ENCODE measurements at places on chromosomes 5 and 9. TPM values are rescaled to one million over a fixed set of nuclear protein-coding genes. Genes with fewer than 3 reads are reported as not detected.

DNA sequence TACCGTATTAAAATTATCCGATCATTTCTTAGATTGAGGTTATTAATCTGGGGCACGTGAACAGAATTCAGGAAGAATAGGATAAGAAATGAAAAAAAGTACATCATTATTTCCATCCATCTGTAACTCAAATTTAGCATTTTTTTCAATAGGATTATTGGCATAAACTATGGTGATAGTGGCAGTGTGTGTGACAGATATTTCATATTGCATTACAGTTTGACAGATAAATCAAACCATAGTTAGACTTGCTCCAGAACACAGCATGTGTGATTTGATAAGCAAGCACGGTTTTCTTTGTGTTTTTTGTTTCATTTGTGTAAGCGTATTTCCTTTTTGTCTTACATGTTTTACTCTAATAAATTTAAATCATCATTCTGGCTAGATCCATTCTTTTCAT is 155.0 kb downstream of the CDH9 start:
- DNase-seq, result no peak

DNA sequence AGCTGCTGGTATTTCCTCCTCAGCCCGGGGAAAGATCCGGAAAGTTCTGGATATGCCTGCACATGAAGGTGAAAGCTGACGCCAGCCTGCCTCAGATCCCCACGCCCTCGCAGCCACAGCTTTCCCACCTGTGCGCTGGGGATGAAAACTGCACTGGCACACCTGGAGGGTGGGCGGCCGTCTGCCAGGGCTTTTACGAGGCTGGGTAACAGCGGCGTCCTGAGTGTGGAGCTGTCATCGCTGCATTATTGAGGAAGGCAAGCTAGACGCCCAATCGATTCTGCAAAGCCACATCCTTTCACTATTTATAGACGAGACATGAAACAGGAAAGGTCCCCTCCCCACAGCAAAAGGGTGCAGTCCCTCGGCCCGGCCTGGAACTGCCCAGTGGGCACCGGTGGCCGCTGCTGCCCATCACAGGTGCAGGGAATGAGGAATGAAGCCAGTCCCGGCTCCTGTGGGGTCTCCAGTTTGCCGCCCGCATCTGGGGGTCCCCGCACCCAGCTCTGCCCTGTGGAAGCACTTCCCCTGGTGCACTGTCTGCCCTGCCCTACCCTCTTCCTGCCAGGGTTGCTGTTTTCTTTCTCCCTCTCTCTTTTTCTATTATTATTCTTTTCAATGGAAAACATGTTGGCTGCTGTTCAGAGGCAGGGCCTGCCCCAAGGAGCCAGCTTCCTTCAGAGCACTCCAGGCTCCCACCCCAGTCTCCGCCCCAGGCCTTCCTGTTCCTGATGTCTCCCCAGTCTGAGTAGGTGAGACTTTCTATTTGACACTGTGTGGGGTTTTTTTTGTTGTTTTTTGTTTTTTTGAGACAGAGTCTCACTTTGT is 7.0 kb downstream of the NOTCH1 start:
- DNase-seq, result no peak

C9orf85 gene
- total RNA-seq, result 15.2 TPM

OBP2B gene
- not detected for total RNA-seq

- DNase-seq, result no peak
Observed at GRCh38 chr9:133424187-133424586, 2.0 kb downstream of the ADAMTS13 start.

ST8SIA4 gene
- not detected for total RNA-seq

DNA sequence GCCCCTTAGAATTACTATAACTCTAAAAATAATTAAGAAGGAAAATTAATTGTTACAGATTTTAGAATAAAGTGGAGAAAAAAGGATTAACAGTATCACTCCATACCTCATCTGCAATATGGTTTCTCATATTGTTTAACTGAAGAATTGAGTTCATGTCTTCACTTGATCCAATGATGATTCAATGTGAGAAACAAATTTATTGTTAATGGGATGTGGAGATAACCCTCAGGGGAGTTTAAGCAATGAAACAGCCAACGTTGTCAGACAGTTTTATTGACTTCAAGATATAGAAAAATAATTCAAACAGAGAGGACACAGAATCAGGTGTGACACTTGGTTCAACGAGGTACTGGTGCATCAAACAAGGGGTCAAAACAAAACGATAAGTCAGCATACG is 665.2 kb upstream of the ACO1 start:
- no peak for DNase-seq

DNA sequence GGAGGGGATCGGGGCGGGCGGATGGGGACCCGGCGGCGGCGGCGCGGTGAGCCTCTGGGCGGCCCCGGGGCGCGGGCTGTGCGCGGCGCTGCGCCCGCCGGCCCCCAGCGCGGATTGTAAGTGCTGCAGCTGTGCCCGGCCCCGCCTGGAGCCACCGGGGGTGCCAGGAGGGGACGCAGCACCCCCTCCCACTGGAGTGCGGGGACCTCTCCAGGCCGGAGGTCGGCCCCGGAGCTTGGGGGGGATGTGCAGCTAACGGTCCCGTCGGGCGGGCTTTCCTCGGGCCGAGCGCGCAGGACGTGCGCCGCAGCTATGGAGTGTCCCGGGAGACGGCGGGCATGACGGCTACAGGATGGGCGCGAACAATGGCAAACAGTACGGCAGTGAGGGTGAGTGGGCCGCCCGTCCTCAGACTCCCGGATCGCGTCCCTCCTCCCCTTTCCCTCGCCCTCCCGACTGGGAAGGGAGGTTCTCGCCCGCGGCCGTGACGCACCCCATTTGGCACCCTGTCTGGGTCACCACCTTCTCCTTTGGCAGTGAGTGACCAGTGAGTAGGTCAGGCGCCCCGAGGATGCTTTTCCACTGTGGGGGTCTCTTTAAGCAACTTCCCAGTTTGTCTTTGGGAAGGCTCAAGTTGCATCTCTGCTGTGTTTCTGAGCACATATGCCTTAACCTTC is 483 bp downstream of the FBXL7 start:
- peak; percentile 41 for DNase-seq

DNA sequence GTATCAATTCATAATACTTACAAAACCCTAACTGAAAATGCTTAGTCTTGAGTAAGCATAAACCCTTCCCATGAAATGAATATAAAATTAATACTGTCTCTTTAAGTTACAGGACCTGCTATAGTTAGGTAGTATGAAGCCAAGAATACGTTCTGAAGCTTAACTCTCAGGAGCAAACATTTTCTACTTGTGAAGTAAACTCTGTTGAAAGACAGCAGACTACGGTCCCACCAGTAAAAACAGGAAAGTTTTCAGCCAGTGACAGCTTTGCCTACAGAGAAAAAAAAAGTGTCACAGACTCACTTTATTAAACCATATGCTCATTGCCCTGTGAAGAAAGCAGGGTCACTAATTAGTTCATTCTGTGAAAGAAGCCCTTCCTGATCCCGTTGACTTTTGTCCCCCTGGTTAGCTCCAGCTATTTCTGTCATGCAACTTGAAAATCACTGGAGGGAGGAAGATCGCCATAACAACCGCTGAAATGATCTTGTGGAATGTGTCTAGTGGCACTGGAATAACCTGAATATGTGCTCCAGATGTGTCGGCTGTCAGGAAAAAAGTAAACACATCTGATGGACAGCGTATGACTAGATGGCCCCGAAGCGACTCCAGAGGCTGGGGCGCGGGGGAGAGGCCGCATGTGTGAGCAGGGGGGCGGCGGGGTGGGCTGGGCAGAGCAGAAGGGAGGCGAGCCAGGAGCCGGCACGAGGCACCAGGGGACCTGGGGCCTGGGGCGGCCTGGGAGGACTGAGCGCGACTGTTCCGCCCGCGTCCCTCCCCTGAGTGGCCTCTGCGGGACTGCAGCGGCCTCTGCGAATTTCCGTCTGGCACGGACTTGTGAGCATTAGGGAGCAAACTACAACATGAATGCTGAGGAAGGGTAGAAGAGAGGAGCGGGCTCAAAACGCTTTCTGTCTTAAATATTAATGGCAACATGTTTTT is 41.9 kb downstream of the BNC2 start:
- peak; percentile 38 for DNase-seq

- peak; percentile 75 for DNase-seq
Observed at GRCh38 chr5:157328277-157328912, 62.5 kb downstream of the CYFIP2 start.

- no peak for DNase-seq
Observed at GRCh38 chr5:113204525-113205161, 228.0 kb downstream of the DCP2 start.

DNA sequence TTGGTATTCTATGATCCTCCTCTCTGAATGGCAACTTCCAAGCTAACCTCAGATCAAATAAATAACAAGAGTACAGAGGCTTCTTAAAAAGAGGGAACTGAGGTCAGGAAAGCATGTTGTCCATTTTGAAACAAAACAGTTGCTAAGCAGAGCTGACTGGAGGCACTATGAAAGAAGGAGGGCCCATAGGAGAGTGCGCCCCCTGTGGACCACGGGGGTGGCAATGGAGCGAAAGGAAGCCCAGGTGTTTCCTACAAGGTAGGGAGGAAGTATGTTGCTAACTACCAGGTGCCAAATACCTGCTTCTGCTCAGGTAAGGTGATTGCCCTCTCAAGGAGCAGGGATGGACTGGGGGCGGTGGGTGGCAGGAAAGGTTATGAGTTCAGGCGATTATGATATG is 101.8 kb upstream of the MAST4 start:
- DNase-seq, result no peak

GRCh38 chr9:136848393-136849037 is 694 bp upstream of the PHPT1 start:
- DNase-seq, result peak; percentile 33

DNA sequence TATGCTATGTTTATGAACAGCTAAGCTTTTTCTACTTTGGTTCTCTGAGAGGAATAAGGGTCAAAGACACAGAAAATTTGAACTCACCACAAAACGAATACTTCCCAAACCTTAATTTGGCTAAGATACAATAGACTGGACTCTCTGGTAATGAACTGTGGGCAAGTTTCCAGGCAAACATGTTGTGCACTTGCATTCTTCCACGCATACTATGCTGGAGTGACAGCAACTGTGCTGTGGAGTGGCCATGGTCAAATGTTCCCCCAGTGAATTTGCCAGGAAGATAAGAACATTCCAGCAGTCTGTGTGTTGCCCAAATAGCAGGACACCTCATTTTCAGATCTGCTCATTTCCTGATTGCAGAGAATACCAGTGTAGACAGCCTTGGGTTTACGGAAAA is 275.3 kb upstream of the IL12B start:
- no peak for DNase-seq

GRCh38 chr5:122315521-122315920 is 3.5 kb downstream of the SNCAIP start:
- DNase-seq, result no peak

FBLL1 gene
- total RNA-seq, result not detected

F2RL2 gene
- 55.6 TPM for total RNA-seq

GRCh38 chr9:120412425-120412951 is 167.5 kb downstream of the CDK5RAP2 start:
- DNase-seq, result peak; percentile 75

C9 gene
- 0.16 TPM for total RNA-seq

DNA sequence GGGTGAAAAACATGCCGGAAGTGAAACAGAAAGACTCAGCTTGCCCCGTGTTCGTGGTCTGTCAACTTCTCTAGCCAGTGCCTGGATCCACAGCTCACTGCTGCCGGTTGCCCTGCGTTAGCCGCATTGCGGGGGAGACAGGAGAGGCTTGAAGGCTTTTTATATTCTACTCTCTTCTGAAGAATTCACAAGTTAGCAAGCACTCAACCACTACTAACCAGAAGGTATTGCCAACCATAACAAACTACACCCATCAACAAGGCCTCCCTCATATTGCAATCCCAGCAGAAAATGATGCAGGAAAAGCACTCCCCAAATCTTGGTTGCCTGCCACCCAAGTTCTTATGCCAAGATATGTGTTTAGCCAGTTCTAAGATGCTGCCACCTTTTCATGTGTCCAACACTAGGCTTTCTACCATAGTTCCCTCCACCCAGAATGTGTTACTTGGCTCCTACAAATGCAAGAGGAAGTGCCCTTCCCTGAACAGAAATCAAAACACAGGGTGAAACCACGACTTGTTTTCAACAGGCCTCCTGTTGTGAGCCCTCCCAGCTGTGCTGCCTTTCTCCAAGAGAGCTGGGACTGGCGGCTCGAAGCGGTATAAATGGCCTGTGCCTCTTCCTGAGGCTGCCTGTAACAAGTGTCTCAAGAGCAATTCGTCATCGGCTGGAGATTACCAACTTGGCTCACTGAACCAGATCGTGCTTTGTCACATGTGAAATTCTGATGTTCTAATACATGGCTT is 129.0 kb downstream of the SNX18 start:
- DNase-seq, result peak; percentile 18
